ENCODE measurements at places on chromosomes 4 and X.

- DNase-seq = no peak
Measured at GRCh38 chrX:71191248-71191647, 31.8 kb upstream of the GJB1 start.

DNA sequence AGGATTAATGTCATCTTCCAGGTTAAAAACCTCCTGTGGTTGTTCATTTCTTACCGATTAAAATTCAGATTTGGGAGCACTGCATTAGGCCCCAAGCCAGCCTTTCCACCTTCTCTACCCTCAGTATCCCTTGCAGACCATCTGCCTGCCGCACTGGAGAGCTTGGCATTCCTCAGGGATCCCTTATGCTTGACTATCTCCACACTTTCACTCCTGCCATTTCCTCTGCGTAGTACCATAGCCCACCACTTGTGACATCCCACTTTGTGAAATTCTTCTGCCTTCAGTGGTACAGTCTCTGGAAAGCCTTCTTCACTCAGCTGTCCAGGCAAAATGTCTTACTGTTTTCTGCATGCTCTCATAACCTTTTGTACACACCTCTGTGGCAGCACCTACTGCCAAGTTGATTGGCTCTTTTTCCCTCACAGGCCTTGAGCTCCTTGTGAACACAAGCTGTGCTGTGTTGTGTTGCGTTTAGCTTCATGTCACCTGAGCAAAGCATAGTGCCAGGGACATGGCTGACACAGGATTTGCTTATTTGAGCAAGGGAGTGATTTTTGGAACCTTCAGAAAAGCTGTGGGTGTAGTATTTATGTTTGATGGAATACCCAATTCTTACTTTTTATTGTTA, 156.4 kb downstream of the ARX start:
- DNase-seq = no peak

GRCh38 chr4:3229328-3229727, 19.6 kb upstream of the MSANTD1 start:
- no peak for DNase-seq

DNA sequence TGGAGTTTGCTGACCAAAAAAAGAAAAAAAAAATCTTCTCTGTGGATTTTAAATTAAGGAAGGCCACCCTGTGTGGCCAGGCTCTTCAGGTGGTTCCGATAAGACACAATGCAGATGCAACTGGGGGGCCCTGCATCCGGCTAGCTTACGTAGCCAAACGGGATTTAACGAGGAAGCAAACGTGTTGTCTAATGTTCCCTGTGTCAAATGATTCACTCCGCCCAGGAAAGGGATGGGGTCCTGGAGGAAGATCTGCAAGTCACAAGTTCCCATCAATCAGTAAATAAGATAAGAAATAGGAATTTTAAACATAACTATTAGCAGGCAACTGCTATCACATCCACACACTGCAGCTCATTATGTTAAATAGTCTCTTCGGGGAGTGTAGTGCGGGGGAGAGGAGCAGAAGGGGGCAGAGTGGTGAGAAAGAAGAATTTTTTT, 216.4 kb upstream of the GYPA start:
- DNase-seq = no peak

DNA sequence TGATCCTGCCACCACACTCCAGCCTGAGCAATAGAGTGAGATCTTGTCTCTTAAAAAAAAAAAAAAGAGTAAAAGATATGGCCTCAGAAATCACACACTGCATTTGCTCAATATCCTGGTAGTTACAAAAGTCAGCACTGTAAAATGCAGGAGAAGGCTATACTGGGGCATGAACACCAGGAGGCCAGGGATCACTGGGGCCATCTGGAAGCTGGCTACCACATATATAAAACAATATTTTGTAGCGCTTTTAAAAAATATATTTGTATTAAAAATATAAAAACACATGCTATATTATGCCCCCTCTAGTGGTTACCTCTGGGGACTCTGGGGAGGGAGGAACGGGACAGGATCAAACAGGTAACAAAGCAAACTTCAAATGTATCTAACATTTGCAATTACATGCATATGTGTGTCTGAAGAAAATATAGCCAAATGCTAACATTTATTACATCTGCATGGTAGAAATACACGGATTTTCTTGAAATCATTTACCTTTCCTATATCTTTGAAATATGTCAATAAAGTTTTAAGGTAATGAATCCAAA, 4.0 kb downstream of the C4orf46 start:
- no peak for DNase-seq

DNA sequence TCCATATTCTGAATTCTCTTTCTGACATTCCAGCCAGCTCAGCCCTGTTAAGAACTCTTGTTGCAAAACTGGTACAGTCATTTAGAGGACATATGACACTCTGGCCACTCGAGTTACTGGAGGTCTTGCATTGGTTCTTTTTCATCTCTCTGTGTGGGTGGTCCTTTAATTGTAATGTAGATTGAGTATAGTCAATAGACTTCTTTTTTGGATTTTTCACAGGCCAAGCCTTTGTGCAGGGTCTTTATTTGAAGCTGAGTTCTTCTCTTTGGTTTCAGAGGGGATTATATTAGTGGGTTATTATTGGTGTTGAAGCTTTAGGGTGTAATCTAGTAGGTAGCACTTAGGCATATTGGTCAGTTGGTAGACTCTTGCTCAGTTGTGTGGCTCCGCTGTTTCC, 118.0 kb upstream of the GIMD1 start:
- no peak for DNase-seq

DNA sequence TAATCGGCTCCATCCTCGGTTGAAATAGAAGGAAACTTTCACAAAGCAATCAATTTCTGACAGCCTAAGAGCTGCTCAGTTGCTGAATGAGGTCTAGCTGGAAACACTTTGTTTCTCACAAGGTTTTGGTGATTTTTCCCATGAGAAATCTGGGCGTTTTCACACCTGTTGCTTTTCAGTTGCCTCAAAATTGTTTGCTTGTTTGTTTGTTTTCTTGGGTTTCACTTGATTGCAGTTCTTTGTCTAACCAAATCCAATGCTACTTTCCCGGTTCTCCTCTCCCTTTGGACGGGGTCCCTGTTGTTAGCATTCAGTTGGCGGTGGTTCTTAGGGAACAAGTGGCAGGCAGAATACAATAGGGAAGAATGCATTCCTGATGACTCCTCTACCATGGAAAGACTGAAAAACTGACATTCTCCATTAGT, 135.5 kb downstream of the PALLD start:
- no peak for DNase-seq

GRCh38 chrX:11666952-11667685, 1.4 kb upstream of the ARHGAP6 start:
- DNase-seq = no peak

DNA sequence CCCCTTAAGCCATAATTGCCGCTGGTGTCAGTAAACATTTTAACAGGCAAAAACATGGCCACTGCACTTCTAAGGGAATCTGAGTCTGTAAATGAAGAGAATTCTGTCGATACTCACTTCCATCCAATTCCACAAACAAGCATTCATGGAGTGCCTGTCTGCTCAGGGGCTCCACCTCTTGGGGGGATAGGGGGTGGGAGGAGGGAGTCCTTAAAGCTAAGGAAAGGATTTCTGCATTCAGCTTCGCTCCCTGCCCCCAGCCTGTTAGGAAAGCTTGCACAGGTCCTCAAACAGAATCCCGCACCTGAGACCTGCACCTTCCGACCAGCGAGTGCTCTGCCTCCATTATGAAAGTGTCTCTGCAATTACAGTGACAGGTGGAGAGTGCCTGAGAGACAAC, 130.2 kb upstream of the KIT start:
- DNase-seq = no peak

GRCh38 chrX:46543441-46543840, 1.8 kb downstream of the ZNF674 start:
- no peak for DNase-seq

DNA sequence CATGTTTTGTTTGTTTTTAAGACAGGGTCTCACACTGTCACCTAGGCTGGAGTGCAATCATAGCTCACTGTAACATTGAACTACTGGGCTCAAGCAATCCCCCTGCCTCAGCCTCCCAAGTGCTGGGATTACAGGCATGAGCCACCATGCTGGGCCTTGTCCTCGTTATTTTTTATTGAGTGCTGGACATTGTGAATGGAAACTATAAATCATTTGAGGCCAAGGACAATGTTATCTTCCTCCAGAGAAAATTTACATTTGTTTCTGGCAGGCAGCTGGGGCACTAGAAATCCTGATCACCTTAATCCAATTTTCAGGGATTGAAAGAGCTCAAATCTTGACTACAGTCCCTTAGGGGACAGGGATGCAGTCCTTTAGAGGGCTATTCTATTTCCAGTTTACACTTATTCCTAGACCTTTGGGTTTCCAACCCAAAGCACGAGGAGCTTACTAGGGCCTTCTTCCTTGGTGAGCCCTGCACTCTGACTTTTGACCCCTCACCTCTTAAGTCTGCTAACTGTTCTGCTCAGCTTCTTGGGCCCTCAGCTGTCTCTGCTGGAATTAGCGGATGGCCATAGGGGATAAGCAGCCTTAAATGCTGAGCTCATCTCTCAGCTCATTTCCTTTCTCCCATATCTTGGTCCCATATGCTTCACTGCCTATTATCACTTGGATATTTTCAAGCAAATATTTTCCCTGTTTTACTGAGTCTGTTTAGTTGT, 23.0 kb upstream of the PDZD4 start:
- DNase-seq = no peak

DNA sequence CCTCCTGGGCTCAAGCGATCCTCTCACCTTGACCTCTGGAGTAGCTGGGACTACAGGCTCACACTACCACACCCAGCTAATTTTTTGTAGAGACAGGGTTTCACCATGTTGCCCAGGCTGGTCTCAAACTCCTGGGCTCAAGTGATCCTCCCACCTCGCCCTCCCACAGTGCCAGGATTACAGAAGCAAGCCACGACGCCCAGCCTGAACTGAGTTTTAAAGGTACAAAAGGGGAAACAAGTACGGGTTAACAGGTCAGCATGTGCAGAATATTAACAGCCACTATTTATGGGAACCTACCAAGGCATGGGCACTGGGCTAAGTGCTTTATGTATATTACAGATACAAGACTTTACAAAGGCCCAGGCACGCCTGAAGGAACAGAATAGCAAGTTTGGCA, 164.3 kb upstream of the GPC4 start:
- no peak for DNase-seq

GRCh38 chr4:23438764-23439163, 451.1 kb downstream of the PPARGC1A start:
- no peak for DNase-seq

All from forelimb muscle (tissue), 1 donor.